CD4-positive, alpha-beta T cell treated with Interleukin-6 for 4 hours (primary cell): ENCODE measurements at places on chromosomes 5 and 9.

- DNase-seq: no peak
Observed at GRCh38 chr9:30505311-30505710, 1879.1 kb upstream of the ACO1 start.

DNA sequence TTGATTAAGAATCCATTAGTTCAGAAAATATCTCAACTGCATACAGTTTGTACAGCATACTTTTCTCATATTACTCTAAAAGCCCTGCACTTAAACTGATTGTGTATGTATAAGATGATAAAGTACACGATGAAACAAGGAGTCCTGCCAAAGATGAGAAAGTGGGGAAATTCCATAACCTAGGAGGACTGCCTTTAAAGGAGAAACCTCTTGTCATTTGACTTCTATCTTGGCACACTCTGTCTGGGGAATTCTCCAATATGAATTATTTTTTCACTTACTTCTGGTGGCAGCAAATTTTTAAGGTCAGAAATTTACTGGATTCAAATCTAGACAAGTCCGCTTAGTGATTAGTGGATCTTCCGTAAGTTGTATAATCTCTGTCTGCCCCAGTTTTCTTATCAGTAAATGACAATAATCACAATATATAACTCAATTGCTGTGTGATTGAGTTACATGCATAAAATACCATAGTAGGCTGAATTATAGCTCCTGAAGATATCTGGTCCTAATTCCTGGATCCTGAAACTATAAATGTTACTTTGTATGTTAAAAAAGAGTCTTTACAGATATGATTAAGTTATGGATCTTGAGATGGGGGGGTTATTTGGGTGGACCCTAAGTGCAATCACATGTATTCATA lies 17.0 kb upstream of the ISOC1 start:
- DNase-seq: no peak

GRCh38 chr5:181221792-181222629 lies 1.1 kb upstream of the TRIM41 start:
- peak; percentile 90 for DNase-seq

DNA sequence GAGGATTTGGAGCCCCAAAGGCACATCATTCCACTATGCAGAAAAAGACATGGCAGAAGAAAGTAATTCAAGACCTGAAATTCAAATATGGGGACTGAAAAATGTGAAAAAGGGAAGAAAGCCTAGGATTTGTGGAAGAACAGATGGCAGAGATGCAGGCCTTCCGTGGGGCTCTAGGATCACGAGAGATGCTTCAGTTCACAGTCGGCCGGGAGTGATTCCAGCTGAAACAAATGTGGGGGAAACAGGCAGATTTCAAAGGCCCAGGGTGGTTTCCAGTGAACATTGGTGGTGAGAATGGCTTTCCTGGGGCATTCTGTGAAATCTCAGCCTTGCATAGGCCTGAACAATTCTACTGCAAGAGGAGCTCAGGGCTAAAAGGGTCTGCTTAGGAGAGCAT lies 34.6 kb upstream of the ZFR start:
- no peak for DNase-seq

DNA sequence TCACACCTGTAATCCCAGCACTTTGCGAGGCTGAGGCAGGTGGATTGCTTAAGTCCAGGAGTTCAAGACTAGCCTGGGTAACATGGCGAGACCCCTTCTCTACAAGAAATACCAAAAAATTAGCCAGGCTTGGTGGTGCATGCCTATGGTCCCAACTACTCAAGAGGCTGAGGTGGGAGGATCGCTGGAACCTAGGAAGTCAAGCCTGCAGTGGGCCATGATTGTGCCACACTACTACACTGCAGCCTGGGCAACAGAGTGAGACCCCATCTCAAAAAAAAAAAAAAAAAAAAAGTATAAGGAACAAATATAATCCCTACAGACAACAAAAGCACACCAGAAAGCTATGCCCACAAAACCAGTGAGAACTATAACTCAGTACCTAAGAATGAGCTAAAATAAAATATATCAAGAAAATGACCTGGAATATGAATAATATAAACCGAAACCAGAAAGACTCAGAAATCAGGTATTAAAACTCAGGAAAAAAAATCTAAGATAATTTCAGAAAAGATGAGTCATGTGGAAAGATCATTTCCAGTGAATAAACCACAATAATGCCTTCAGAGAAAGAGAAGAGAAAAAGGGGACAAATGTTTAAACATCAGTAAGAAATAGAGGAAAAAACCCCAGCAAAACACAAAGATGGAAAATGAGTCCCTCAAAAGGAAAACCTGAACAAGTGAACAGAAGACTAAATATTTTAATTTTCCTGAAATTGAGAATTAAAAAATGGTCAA lies 57.4 kb downstream of the GOLPH3 start:
- no peak for DNase-seq

- peak; percentile 54 for DNase-seq
Observed at GRCh38 chr9:132878695-132879456, at the start of gene SPACA9. TSS of gene SPACA9 (plus strand) at chr9:132878898. CDS start at chr9:132883948, 5,050 bp downstream.

GRCh38 chr9:126429190-126429589 lies 102.6 kb downstream of the MVB12B start:
- DNase-seq: no peak

DNA sequence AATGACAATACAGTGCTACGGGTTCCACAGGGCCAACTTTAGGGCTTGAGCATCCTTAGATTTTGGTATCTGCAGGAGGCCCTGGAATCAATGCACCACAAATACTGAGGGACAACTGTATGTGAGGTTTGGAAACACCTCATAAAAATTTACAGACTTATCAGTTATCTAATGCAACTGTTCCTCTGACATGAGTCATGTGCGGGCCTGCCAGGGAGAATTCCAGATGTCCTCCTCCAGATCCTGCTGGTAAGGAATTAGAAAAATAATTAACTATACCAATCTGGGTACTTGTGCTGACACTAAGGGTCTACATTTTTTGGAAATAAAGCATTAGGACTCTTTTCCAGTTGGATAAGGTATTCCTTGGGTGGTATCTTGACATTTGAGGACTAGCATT lies 333.3 kb downstream of the ARRDC3 start:
- no peak for DNase-seq

GRCh38 chr9:129175825-129176633 lies 2.0 kb downstream of the IER5L start:
- peak; percentile 63 for DNase-seq

DNA sequence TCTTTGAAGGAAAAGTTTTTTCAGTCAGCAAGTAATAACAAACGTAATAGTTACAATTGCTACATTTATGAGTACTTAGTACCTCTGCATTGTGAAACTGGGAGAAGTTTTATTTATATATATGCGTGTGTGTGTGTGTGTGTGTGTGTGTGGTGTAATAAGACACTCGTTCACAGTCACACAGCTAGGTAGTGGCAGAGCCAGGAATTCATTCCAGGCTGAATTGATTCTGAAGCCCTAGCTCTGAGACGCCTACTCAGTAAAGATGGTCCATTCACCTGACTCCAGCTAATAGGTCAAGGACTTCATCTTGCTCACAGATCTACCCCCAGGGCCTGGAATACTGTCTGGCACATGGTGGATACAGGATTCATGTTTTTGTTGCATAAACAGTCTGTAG lies 13.6 kb upstream of the CAST start:
- no peak for DNase-seq

- DNase-seq: no peak
Observed at GRCh38 chr9:133635098-133635497, 1.1 kb upstream of the DBH start.

- no peak for DNase-seq
Observed at GRCh38 chr9:137703842-137704508, 85.2 kb downstream of the EHMT1 start.

GRCh38 chr5:60488466-60489130 lies 211.4 kb downstream of the DEPDC1B start:
- DNase-seq: no peak

DNA sequence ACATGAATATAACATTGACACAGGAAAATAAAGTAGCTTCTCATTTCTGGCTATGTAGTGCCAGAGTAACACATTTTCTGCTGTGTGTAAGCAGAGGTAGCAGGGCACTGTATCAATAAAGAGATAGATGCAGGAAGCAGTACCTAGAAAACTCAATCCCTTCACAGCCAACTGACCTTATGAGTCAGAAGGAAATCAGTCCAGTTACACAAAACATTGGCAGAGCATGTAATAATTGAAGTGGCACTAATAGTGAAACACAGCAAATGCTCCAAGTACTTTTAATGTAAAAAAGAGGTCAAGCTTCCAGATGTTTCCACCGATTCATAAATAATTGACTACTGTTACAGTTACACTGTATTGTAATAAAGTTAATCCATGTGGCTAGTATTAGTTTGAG lies 706.6 kb downstream of the EFNA5 start:
- no peak for DNase-seq

GRCh38 chr5:79954620-79955019 lies 36.4 kb downstream of the MTX3 start:
- no peak for DNase-seq
